ENCODE measurements at places on chromosomes 7 and 10.

- DNase-seq = no peak
Observed at GRCh38 chr7:30986738-30987137, 23.0 kb downstream of the GHRHR start.

GRCh38 chr7:158614700-158615099 lies 27.1 kb upstream of the PTPRN2 start:
- DNase-seq = no peak

DNA sequence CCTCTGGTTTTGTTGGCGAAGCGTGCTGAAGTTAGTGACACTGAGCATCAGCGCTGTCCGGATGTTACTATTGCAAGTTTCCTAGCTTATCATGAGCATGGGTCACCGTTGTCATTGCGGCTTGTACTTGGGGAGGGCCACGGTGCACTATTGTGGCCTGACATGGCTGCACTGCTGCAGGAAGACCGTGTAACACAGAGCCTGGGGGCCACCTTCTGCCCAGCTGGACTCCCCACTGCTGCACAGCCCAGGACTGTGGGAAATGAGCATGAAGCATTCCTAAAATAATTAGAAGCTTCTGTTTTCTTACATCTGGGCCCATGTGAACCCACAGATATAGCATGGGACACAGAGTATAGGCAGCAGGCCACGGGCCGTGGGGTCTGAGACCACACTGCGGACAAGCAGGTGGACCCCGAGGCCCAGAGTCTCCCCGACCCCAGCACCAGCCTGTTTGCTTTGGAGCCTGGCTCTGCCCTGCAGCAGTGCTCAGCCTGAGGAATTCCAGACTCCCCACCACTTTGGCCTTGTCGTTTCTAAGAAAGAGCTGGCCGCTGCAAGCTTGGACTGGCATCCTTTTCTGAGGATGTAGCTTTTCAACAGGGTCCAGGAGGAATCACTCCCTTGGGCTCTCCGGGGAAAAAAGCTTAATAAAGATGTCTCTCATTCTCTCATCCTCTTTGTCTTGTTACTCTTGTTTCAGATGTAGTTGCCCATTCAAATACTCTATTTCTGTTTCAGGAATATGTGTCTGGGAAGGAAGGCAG lies 179.2 kb downstream of the CCDC3 start:
- DNase-seq = no peak

DNA sequence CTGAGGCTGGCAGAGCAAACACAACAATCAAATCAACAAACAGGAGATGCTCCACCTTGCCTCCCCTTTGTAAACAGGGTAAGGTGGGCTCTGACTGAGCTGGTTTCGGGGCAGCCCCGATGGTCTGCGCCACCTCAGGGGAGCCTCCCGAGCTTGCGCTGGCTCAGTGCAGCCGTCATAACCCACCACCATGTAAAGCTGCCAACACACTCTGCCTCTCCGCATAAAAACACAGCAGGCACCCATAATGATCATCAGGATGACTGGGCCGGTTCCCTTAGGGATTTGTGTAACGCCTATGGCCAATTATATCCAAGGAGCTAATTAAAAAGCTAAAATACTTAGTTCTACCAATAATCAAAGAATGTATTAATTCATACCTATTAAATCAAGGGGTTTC lies 124.5 kb downstream of the PRPF18 start:
- DNase-seq = no peak

GRCh38 chr10:47456079-47456785 lies 27.7 kb downstream of the ANXA8 start:
- no peak for DNase-seq

DNA sequence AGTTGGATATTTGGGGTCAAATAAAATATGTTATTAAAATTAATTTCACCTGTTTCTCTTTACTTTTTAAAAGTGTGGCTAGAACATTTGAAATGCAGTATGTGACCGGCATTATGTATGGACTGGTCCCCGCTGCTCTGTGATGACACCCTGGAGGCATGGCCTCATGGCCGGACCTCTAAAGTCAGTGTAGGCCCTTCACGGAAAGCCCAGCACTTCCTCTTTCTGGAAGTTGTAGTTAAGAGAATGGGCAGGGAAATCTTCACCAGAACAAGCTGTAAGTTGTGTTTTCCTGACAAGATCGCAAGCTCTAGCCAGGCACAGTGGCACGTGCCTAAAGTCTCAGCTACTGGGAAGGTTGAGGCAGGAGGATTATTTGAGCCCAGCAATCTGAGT lies 38.3 kb upstream of the SRGN start:
- no peak for DNase-seq

GRCh38 chr7:469563-469961 lies 50.1 kb downstream of the PDGFA start:
- no peak for DNase-seq

- no peak for DNase-seq
Observed at GRCh38 chr7:7209412-7210050, 27.2 kb downstream of the C1GALT1 start.

DNA sequence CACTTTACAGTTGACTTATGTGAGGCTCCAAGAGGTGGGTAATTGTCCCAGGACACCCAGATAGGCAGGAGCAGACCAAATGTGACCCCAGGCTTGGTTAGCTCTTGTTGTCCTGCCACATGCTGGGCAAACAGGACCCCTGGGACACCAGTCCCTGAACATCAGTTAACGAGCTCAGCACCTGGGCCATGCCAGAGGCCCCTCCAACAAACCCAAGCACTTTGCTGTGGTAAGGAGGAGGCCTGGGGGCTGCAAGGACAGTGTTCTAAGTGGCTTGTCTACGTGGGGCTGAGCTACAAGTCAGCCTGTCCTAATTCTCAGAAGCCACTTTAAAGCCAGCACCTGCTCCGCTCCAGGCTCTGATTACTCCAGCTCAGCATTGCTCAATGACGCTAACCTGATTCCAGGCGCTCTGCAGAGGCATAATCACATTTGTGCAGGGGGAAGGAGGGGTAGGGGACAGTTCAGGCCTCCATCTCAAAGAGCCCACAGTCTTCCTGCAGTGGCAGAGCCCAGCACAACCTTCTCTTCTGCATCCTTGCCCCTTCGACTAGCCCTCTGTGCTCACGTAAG lies 57.2 kb downstream of the DDC start:
- DNase-seq = no peak

- no peak for DNase-seq
Observed at GRCh38 chr7:135283959-135284638, 50.5 kb downstream of the STRA8 start.

GRCh38 chr7:27946351-27946750 lies 206.4 kb downstream of the TAX1BP1 start:
- DNase-seq = no peak

DNA sequence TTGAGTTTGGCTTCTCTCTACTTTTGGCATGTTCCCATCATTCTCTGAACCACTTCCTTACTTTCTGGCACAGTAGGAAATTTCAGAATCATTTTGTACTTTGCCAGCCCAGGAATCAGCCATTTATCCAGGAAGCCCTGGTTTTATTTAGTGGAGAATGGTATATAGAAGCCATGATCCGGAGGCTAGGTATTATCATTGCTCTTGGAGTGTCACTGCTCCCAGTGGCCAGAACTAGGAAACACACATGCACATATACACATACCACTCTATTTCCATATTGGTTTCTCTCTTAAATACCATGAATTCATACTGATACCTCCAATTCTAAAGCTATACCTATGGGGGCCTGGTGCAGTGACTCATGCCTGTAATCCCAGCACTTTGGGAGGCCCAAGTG lies 36.3 kb downstream of the SUFU start:
- DNase-seq = peak; percentile 6

DNA sequence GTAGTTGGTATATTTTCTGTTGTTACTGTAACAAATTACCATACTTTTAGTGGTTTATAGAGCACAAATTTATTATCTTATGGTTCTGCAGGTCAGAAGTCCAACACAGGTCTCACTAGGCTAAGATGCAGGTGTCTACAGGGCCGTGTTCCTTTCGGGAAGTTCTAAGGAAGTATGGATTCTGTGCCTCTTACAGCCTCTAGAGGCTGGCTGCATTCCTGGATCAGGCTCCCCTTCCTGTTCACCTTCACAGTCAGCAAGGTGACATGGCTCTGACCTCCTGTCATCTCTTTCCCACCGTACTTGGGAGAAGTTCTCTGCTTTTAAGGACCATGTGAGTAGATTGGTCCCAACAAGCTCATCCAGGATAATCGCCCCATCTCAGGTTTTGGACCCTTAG lies 37.3 kb downstream of the BMPR1A start:
- no peak for DNase-seq

DNA sequence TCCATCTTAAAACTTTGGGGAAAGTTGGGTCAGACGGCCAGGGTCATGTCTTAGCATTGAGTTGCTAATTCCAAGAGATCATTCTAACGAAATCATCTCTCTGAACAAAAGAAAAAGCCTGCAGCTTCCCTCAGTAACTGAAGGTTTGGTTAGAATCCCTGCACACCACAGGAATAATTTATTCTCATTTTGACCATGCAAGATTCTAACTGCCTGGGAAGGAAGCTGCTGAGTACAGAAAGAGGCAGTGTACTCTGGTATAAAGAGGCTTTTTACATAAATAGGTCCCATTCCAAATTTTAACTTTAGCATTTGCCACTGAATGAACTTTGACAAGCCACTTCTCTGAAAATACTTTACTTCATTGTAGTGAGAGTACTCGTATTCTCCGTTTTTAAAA lies 76.9 kb upstream of the RSBN1L start:
- no peak for DNase-seq

- peak; percentile 3 for DNase-seq
Observed at GRCh38 chr7:105256761-105257231, 131.9 kb downstream of the SRPK2 start.

GRCh38 chr10:18224626-18225445 lies 84.6 kb downstream of the CACNB2 start:
- DNase-seq = no peak

- DNase-seq = no peak
Observed at GRCh38 chr7:43572516-43573049, 10.3 kb upstream of the STK17A start.

GRCh38 chr7:159143780-159144757 lies 598 bp downstream of the VIPR2 start:
- peak; percentile 16 for DNase-seq

DNA sequence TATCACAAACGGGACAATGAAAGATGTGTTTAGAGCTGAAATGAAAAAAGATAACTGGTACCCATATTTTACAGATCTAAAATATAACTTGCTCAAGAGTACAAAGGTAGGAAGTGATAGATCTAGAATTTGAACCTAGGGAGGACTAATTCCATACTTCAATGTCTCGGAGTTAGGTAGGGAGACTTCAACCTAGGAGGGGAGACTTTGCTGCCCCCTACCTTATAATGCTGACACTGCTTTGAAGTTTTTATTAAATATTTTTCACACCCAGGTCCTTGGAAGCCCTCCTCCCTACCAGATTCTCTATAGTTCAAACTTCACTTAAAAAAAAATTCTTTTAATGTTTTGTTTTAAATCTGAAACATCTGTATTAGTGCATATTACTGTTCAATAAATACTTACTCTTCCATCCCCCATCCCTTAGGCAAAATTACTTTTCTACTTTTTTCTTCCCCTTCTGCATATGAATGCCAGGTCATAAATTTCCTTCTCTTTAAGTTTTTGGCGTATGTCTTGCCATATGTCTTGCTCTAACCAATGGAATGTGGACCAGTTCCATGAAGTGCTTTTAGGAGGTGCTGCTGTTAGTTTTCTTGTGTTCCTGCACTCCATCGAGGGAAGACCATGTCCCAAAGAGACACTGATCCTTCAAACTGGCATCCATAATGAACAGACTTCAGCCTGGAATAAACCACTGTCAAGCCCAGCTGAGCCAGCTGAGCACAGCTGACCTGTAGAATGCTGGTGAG lies 57.8 kb downstream of the MICU1 start:
- DNase-seq = no peak

DNA sequence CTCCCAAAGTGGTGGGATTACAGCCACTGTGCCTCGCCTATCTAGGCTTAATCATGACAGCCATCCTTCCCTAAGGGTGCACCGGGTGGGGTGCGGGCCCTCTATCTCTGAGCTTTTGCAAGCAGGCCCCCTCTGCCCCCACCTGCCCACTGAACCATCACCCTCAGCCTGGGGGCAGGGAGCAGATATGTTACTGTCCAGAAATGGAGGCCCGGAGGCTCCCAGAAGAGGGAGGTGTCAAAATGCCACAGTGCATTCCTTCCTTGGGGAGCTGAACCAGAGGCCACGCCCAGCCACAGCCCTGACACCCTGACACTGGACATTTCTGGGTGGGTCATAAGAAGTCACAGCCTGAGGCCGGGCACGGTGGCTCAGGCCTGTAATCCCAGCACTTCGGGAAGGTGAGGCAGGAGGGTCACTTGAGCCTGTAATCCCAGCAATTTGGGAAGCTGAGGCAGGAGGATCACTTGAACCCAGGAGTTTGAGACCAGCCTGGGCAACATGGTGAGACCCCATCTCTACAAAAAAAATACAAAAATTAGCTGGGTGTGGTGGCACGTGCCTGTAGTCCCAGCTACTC lies 129.8 kb upstream of the TNRC18 start:
- DNase-seq = no peak

DNA sequence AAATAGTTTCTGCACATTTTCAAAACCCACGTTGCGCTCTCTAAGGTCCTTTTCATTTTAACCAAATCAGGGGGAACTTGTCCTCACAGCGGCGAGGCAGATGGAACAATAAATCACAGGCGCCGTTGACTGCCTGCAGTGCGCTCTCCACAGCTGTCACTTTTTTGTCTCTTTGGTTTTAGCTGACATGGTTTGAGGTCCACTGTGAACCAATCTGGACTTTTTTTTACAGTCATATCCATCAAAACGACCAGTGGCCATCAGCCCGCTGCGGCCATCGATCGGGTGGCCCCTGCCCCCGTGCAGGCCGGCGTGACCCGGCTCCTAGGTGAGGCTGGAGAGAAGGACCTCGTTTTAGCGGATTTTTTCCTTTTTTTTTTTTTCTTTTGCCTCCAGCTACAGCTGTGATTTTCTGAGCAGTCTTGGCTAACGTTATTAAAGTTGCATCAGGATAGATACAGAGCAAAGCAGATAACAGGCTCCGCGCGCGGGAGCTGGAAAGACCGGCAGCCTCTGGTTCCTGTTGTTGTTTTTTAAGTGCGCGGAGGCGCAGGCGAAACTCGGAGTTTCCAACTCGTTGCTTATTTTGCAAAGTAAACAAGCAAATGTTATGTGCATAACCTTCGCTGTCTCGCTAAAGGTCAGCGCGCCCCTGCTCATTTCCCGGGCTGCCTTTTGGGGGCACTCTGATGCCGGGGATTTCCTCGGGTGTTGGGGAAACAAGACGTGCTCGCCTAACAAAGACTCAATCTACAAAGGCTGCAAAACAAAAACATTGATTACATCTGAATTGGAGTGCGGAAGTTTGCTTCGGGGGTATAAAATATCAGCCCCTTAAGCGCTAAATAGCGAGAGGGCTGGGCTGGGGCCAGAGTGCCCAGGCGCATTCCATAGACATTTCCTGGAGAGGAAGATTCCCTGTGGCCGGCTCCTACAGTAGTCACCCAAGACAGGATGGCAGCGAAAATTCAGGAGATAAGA lies 414.8 kb upstream of the MKI67 start:
- DNase-seq = no peak

GRCh38 chr10:89377705-89378637 lies at the start of gene IFIT1B:
Gene IFIT1B (plus strand): TSS chr10:89378056. CDS start chr10:89378136, 80 bp downstream.
- DNase-seq = no peak
